Right cardiac atrium (tissue), 5 donors: ENCODE measurements at places on chromosomes 16 and 17. TPM values are rescaled to one million over a fixed set of nuclear protein-coding genes. Genes with fewer than 3 reads are reported as not detected.

Gene ZNF385C
- total RNA-seq, result 0.42 TPM

Gene TGFB1I1
- 36.3 TPM for total RNA-seq

Gene CCDC144A
- 3.0 TPM for total RNA-seq

Gene DLX4
- total RNA-seq, result not detected

Gene SLC4A1
- total RNA-seq, result 0.46 TPM

Gene HSF4
- 50.6 TPM for total RNA-seq

Gene CTRB2
- total RNA-seq, result not detected

Gene MYCBPAP
- total RNA-seq, result 0.82 TPM

Gene TEX14
- not detected for total RNA-seq

Gene ARL5C
- not detected for total RNA-seq

Gene MLX
- 56.8 TPM for total RNA-seq

Gene C16orf46
- total RNA-seq, result not detected

Gene CTRL
- total RNA-seq, result 0.37 TPM

Gene ZNF750
- not detected for total RNA-seq

Gene IGFBP4
- total RNA-seq, result 298 TPM

Gene SOCS3
- total RNA-seq, result 6.6 TPM

Gene DHRS7B
- total RNA-seq, result 32.3 TPM
